Liver (tissue), 10 donors: ENCODE measurements at places on chromosomes 4 and X. TPM values are rescaled to one million over a fixed set of nuclear protein-coding genes. Genes with fewer than 3 reads are reported as not detected.

DNA sequence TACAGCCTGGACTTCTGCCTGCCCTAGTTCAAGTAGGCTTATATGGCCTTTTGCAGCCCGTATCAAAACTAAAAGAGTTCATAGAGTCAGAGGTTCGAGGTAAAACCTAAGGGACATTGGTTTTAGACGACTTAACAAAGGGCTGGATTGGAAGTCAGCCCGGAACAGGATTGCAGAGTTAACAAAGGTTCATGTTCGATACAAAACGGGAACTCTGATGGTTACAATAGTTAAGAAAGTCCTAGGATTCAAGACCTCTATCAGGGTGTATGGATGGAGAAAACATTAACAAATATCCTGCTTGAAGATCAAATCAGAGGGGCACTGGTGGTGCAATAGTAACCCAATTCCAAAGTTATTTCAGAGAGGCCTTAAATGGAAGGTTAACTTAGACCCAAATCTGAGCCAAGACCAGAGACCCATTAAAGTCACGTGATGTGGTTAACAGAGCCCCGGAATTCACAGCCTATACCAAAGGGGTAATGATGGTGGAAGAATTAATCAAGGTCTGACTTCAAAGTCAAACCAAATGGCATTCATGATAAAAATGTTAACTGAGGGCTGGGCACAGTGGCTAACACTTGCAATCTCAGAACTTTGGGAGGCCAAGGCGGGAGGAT is 656 bp upstream of the ZNF630 start:
- no peak for DNase-seq

- no peak for DNase-seq
Measured at GRCh38 chr4:99735822-99736221, 78.2 kb upstream of the C4orf54 start.

GRCh38 chr4:6178757-6179156 is 21.6 kb downstream of the JAKMIP1 start:
- DNase-seq = no peak

GRCh38 chr4:184740980-184741391 is 7.1 kb upstream of the CENPU start:
- DNase-seq = no peak

DNA sequence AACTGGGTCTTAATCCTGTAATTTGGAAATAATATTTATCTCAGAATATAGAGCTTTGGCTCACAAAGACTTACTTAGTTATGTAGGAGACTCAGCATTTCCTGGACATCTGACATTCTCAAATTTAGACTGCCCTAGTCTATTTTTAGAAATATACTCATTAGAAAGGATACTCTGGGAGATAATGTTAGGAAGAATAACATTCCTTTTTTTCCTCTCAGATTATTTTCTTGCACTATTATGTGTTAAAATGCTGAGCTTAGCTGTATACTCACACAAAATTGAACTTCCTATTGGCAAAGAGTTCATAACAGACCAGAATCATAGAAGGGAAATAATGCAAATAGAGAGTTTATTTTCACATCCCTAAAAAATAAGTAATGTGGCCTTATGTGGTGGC is 1424.9 kb upstream of the PCDH7 start:
- no peak for DNase-seq

DNA sequence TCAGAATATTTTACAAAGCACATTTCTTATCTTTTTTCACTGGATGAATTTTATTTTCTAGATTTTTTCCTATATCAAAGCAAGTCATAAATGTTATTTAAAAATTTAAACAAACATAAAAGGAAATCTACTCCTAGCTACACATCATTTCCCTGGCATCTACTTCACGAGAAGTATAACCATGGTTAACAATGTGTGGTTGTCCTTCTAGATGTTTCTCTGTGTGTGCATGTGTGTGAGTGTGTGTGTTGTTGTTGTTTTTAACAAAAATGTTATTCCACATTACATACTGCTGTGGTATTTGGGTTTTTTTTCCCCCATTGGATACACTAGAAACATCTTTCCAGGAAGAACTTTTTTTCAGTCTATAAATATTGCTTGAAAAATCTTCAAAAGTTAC is 103.1 kb downstream of the CHIC2 start:
- no peak for DNase-seq

Gene CXCL3
- total RNA-seq = 0.75 TPM

Gene RNF150
- total RNA-seq = 1.1 TPM

Gene ZNF157
- 0.05 TPM for total RNA-seq

Gene FAM90A26
- total RNA-seq = not detected

Gene JADE1
- total RNA-seq = 17.6 TPM

Gene CCNI
- 82.1 TPM for total RNA-seq
